Activated naive CD4-positive, alpha-beta T cell treated with anti-CD3 and anti-CD28 coated beads, Interleukin-2, amount 50 U/mL, for 72 hours (primary cell): ENCODE measurements at places on chromosomes 2 and 18. TPM values are rescaled to one million over a fixed set of nuclear protein-coding genes. Genes with fewer than 3 reads are reported as not detected.

SULT1C4 gene
- not detected for total RNA-seq

ALK gene
- total RNA-seq: not detected

COQ10B gene
- total RNA-seq: 12.6 TPM

SIX3 gene
- total RNA-seq: not detected

ACTG2 gene
- total RNA-seq: 0.27 TPM

PDCL3 gene
- total RNA-seq: 39.5 TPM

IL1RN gene
- total RNA-seq: 2.1 TPM

SCN9A gene
- not detected for total RNA-seq

SULT1C2 gene
- not detected for total RNA-seq

TTLL4 gene
- 42.2 TPM for total RNA-seq

IL1B gene
- total RNA-seq: 0.25 TPM

SERPINB13 gene
- total RNA-seq: not detected

DNA sequence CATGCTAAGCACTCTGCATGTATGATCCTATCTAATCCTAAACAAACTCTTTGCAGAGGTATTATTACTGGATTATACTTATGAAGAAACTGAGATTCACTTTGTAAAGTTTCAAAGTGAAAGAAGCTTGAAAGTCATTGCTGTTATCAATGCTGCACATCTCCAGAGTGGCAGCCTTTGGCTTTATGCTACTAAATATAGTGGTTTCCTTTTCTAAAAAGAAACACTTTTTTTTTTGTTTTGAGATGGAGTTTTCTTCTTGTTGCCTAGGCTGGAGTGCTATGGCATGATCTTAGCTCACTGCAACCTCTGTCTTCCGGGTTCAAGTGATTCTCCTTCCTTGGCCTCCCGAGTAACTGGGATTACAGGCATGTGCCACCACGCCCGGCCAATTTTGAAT lies 114.9 kb upstream of the RAB27B start:
- DNase-seq: no peak

DNA sequence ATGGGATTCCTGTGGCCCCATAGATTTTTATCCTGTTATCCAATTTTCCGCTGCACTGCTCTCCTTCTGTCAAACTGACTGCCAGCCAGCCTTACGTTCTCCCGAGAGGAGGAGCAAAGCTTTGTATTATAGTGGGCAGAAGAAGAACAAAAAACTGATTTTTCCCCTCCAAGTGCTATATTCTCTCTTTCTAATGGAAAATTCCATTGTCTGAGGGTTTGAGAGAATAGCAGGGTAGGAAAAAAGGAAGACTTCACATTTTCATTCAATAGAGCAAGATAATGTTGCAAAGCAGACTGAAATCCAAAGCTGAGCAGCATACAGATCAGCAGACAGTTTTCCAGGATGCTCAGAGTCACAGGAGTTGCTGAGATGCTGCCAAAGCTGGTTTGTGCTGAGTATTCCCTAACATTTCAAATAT lies 238.0 kb downstream of the UBE2E3 start:
- no peak for DNase-seq

- no peak for DNase-seq
These were observed 154.1 kb downstream of the FHOD3 start for GRCh38 chr18:36451454-36452251.

DNA sequence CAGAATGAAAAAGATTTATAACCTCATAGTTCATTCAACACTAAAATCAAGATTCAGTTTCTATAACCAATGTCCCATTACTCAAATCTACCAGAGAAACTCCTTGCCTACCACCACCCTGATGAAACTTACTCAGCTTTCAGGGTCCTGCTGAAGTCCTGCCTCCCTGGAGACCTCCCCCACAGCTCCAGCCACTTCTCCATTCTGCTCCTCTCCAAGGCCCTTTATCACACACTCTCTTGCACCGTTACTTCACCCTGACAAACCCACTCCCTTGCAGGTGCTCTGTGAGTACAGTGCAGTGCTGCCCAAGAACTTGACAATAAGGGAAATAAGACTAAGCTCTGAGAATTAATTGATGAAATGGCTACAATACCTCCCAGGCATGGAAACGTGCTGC lies 83.5 kb upstream of the CDCA7 start:
- DNase-seq: no peak

- no peak for DNase-seq
These were observed 45.4 kb downstream of the EML6 start for GRCh38 chr2:54768772-54769428.

DNA sequence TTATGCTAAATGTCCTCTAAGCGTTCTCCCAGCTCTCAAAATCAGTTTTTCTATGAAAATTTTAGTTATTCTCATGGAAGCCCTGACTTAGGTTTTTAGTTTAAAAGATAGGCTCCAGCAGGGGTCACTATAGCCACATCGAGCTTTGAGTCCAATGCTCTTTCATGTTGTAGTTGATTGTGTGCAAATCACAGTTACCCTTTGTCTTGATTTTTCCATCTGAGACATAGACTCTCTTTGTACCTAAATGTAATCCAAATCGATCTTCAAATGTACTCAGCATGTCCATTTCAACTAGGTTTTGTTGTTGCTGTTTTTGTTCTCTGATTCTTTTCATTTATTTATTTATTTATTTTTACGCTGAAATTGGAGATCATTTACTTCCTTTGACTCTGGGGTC lies 26.4 kb upstream of the MSTN start:
- DNase-seq: peak; percentile 49

DNA sequence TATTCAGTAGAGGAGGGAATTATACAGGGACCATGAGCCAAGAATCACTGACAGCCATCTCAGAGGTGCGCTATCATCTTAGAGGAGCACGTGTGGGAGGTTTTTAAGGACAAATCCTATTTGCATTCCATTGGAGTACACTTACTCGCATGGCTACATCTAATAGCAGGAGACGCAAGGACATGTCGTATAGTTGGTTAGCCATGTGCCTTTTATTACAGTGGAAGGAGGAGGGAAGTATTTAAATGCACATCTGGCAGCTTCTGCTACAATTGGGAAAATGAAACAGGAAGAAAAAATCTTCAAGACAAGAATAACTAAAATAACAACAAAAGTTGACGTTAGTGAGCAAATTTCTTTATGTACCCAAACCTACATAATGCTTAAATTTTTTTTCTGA lies 86.5 kb upstream of the UGP2 start:
- no peak for DNase-seq

GRCh38 chr2:203659331-203660049 lies 46.9 kb upstream of the CD28 start:
- no peak for DNase-seq

- no peak for DNase-seq
These were observed 8.2 kb downstream of the TWIST2 start for GRCh38 chr2:238855891-238856580.

GRCh38 chr2:187208199-187208785 lies 239.8 kb downstream of the CALCRL start:
- no peak for DNase-seq

GRCh38 chr2:60839126-60839813 lies 42.1 kb upstream of the REL start:
- no peak for DNase-seq

GRCh38 chr2:77664491-77664890 lies 142.3 kb upstream of the LRRTM4 start:
- DNase-seq: no peak

DNA sequence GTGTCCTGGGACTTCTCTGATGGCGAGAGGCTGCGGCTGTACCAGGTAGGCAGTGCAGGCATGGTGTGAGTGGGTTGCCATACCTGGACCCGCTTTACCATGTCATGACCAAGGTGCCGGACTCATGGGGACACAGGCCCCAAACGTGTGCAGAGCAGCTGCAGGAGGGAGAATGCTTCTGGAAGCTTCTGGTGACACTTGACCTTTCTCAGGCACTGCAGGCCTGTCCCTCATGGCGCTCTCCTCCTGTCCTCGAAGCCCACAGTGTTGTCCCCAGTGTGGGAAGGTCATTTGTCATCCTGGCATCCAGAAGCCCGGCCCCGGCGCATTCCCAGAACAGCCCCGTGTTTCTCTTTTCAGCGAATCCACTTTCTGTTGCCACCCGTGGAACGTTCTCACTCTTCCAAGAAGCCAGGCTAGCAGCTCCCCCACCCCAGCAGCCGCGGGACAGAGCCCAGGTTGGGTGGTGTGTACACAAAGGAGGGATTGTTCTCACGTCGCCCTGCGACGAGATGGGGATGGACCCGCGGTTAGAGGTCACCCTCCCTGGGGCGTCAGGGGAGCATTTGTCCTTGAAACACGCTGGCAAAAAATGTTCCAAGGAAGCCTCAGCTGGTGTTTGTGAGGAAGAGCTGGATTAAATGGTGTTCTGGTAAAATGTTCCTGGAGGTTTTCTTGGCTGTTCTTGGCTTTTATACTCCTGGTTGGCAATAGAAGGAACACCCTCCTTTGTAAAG lies 43.7 kb downstream of the SH3BP4 start:
- no peak for DNase-seq

- DNase-seq: no peak
These were observed 43.5 kb downstream of the ATP6V1C2 start for GRCh38 chr2:10764896-10765295.

DNA sequence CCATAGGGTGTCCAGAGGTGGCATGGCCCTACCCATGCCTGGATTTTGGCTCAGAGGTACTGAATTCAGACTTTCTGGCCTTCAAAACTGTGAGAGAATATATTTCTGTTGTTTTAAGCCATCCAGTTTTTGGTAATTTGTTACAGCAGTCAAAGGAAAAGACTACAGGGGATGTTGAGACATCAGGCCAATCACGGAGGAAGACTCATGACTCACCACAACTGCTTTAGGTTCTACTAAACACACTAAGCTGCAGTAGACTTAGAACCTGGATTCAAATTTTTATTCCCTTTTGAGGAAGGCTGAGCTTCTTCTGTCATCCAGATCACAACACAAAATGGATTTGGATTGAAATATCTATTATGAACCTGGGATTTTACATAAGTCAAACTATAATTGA lies 12.0 kb upstream of the C2orf66 start:
- DNase-seq: no peak

DNA sequence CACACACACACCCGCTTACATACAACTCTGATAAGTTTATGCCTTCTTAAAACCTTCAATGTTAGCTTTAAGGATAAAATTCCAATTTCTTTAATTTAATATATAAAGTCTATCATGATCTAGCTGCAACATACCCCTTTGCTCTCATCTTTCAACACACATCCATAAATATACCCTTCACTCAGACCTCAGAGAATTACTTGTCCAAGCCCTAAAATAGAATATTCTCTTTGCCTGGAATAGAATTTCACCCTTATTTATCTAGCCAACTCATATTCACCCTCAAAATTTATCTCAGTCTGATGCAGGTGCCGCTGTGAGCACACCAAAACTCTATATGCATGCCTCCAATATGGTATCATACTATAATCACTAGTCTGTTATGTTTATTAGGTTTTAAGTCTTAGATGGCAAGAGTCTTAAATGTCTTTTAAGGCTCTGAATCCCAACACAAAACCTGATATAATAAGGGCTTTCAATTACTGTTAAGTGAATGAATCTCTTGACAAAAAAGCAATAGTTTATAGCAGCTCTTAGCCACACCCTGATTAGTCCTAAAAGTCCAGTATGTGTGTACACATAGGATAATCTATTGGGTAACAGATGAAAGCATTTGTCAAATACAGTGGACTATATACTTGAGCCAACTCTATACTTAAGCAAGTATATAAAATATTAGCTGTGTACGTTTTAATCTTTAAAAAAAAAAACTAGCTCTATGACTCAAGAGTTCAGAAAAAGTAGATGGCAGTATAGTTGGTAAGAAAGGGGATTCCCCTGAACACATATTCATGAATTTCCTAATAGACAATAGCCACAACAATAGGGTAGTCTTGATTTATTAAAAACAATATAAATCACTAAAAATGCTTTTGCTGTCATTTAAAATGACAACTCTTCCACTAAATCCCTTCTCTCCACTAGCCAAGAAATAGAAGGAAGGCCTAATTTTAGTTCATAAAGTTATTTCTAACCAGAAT lies 144.5 kb downstream of the EXOC6B start:
- no peak for DNase-seq

DNA sequence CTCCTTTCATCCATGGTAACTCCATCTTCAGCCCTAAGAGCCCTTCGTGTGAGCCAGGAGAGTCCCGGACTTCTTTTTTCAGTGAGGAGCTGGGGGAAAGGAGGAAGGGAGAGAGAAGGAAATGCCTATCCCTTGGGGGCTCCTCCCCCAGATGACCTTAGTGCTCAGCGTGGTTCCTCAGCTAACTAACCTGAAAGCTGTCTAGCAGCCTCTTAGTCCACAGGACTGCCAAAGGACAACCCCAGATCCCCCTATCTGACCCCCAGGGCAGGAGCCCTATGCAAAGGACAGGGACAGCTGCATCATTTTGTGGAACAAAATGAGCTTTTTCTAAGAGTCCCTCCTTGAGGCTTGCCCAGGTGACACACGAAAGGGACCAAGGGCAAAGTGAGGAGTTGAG lies 7.9 kb downstream of the SPR start:
- DNase-seq: no peak

- no peak for DNase-seq
These were observed 23.3 kb upstream of the RMC1 start for GRCh38 chr18:23479829-23480505.

GRCh38 chr2:43927442-43927841 lies 68.3 kb downstream of the LRPPRC start:
- DNase-seq: no peak

DNA sequence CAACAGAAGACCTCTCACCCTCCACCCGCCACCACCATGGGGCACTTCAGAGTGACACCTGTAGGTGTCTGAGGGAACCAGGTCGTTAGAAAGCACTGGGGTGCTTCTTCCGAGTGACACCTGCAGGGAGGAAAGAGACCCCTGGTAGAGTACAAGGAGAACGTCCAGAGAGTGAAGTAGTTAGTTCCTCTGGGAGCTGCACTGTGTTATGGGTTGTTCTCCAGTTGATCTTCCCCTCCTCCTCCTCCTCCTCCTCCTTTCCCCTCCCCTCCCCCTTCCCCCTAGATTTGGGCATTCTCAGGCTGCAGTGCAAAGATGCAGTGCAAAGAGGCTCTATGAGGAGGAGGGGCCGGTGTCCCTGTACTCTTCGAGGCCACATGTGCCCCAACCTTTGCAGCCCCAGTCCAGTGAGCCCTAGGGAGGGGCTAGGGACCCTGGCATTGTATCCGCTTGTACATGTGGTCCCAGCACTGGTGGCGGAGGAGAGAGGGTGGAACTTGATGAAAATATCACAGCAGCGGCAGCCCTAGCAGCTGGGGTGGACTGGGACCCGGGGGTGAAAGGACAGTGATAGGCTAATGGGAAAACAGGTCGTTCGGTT lies 850 bp downstream of the DNAJB2 start:
- DNase-seq: no peak

GRCh38 chr18:13534631-13535030 lies 191.7 kb downstream of the FAM210A start:
- DNase-seq: no peak
